ENCODE measurements at places on chromosomes 3 and 15.
A peak's percentile ranks its signal among the peaks of the same experiment; 100 is the strongest.

DNA sequence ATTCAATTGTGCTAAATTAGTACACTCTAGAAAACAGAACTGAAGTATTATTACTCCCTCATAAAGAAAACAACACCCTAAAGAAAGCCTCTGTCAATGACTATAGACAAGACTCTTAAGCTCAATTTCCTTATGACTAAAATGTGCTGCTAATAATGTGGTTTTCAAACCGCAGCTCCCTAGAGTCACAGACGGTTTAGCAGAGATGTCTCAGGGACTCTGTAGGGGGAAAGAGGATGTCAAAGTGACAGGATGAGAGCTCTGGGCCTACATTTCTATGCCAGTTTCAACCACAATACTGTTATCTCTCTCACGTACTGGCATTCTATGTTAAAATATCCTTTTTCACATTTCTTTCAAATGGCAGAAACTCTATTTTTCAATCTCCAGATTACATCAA is 37.6 kb upstream of the WDR49 start:
- no peak for DNase-seq

DNA sequence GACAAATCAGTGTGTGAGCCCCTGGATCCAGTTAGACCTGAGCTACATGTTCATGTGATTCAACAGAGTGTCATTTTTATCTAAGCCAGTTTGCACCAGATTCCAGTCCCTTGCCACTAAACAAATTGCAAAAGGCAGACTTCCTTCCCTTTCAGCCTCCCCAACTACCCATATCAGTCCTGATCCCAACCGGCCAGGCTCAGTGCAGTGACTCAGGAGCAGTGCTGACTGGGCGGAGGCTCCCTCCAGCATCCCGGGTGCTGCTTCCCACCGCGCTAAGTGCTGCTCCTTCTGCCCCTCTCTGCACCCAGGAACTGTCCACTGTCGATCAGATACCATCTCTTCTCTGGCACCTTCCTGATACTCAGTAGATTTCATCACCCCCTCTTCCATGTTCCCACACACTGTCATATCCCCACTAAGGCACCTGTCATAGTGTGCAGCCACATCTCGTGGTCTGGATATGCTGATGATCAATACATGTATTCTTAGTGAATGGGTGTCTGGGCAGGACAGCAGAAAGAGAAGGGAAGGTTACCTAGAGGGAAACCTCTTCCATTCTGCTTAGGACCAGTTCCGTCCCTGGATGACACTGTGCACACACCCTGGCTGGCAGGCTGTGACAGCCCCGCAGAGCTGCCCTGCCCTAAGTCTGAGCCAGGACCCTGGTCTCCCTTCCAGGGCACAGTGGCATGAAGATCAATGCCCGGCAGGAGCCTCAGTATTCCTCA is 108.8 kb upstream of the RAD18 start:
- DNase-seq: no peak

DNA sequence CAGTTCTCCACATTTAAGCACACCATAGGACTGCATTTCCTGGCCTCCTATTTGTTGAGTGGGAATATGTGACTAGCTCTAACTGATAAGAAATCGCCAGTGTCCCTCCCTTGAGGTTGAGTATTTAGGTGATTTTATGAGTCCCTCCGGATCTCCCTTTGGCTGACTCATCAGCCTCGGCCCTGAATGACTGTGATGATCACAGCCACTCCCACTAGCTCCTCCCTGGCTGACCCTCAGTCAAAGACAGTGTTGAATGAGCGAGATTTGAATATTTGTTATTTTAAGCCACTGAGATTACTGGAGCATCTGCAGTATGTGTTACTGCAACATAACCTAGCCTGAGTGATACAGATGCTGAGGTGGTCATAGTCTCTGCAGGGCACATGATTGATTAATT is 515.3 kb downstream of the EPHB1 start:
- DNase-seq: no peak

DNA sequence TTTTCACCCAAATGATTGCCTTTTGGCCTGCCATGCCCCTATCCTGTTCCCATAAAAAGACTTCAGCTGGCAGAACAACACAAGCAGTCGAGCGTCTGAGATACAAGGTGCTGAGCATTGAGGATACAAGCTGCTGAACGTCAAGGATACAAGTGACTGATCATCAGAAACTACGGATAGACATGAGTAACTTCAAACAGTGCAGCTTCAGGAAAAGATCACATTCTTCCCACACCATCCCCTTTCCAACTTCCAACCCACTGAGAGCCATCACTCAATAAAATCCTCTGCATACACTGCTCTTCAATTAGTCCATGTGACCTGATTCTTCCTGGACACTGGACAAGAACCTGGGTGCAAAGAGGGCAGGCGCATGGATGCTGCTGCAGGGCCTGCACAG is 1198.9 kb downstream of the ROBO2 start:
- no peak for DNase-seq

GRCh38 chr15:34682674-34683073 is 72.1 kb downstream of the GJD2 start:
- DNase-seq: no peak

DNA sequence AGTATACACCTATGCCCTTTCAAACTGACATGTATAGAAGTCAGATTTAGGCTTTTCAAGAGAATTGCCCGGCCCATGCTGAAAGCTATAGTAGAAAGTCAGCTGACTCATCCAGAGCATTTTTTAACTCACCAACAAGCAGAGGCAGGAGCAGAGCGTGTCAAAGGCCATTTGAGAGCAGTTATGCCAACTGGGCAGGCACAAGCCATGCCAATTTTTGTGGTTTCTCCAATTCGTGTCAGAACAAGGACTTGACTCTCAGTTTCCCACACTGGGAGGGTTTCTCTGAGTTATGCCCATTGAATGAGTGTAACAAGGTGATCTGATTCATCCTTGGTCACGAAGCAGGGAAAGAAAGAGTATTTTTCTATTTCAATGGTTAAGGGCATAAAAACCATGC is 403.3 kb upstream of the THBS1 start:
- DNase-seq: no peak

DNA sequence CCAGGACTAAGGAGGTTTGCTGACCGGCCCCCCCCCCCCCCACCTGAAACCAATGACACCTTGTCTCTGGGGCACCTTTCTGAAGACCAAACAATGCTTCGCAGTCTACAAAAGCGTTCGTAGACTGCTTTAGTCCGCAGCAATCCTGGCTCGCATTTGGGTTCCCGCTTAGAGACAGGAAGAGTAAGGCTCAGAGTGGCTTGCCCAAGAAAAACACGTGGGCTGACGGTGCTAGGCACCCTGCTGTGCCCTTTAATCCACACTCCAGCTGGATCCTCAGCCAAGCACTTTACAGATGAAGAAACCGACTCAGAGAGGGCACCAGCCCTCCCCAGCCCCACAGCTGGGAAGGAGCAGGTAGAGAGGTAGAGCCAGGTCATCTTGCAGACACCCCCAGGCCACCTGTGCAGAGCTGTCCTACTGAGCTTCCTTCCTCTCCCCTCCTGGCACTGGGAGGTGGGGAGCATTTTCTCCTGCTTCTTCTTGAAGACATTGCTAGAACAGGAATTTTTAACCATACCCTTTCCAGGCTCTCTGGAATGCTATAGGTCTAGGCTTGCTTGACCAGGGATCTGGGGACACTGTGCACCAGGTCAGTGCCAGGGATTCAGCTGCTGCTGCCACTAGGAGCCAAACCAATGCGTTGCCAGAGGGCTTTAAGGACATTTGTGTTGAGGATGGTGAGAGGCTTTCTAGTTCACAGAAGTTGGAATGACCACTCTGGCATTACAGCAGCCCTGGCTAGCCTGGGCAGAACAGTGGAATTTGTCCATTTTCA is 1.0 kb upstream of the KLF15 start:
- DNase-seq: no peak

DNA sequence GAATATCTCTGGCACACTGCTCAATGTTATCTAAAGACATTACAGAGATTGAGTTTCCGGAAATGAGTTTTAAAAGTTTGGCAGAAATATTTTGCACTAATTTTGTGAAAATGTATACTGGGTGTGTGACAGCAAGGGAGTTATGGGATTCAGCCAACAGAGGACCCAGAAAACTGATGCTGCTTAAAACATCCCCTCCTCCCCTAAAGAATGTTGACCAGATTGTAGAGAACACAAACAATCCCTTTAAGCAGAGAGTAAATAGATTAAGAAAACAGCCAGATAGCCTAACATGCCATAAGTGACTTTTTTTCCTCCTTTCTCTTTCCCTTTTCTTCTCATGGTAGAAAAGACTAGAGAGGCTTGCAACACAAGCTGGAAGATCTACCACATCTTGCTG is 928.0 kb upstream of the ALCAM start:
- no peak for DNase-seq

GRCh38 chr3:30347679-30348216 is 258.7 kb upstream of the TGFBR2 start:
- no peak for DNase-seq

GRCh38 chr3:184029443-184029842 is 2.1 kb upstream of the HTR3D start:
- DNase-seq: no peak

- DNase-seq: no peak
These were observed 483.9 kb downstream of the PYDC2 start for GRCh38 chr3:191944835-191945234.

DNA sequence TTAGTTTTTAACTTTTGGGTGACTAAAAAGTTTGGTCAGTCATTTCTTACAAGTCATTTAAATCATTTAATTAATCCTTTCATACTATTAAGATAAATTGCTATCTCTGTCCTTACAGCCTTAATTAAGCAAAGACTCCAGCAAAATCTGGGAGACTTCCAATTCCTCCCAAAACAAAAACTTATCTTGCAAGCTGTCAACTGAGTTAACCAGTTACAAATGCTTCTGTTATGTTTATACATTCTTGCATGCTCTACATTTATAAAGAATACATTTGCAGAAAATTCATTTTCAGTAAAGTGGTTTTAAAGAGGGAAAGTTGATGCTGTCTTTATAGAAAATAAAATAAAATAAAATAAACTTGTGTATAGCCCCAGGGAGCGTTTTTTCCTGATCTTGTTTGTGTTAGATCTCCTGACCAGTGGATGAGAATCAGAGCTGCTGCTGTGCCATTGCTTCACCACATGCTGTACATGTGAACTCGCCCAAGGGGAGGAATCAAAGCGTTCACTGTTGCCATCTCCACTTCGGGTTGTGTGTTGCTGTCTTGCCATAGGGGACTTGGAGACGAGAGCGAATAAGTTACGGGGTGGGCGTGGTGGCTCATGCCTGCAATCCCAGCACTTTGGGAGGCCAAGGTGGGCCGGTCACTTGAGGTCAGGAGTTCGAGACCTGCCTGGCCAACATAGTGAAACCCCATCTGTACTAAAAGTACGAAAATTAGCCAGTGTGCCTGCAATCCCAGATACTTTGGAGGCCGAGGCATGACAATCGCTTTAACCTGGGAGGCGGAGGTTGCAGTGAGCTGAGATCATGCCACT is 5.5 kb downstream of the CCR4 start:
- no peak for DNase-seq

DNA sequence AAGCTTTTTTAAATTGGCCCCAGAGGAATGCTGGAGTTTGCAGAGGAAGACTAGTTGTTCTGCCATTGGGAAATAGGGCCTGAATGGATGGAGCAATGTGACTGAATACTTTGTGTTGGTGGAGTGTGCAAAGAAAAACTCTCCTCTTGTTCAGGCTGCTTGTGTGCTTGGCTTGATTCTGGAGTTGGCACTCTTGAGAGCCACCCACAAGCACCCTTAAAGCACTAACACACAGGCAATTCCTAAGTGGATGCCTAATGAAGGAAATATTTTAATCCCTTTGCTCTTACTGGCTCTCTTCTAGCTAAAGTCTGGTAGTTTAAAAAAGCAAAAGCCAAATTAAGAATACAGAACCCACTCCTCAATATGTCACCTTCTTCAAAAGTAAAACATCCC is 304.4 kb upstream of the C2CD4B start:
- no peak for DNase-seq

DNA sequence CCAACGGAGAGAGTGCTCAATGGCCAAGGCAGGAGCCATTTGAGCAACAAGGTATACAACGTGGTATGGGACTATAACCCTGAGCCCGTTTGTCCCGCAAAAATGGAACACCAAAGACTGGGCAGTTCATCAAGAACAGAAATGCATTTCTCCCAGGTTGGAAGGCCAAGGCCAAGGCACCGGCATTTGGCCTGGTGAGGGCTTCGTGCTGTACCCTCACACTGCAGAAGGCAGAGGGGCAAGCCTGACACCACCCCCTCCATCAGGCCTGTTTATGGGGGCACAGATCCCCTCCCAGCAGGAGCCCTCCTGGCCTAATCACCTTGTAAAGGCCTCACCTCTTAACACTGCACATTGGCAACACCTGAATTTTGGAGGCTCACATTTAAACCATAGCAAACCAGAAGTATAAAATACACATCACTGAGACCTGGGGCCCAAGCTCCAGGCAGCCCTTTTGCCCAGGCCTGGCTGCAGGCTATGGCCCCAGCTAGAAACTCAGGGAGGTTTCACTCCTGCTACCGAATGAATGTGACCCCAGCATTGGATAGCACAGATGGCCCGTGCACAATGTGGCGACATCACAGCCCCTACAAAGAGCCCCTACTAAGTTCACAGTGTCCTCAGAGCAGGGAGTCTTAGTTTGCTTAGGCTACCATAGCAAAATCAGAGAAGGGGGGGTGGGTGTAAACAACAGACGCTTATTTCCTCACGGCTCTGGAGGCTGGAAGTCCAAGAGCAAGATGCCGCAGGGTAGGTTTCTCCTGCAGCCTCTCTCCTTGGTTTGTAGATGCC is 47.1 kb downstream of the KLF15 start:
- DNase-seq: no peak

DNA sequence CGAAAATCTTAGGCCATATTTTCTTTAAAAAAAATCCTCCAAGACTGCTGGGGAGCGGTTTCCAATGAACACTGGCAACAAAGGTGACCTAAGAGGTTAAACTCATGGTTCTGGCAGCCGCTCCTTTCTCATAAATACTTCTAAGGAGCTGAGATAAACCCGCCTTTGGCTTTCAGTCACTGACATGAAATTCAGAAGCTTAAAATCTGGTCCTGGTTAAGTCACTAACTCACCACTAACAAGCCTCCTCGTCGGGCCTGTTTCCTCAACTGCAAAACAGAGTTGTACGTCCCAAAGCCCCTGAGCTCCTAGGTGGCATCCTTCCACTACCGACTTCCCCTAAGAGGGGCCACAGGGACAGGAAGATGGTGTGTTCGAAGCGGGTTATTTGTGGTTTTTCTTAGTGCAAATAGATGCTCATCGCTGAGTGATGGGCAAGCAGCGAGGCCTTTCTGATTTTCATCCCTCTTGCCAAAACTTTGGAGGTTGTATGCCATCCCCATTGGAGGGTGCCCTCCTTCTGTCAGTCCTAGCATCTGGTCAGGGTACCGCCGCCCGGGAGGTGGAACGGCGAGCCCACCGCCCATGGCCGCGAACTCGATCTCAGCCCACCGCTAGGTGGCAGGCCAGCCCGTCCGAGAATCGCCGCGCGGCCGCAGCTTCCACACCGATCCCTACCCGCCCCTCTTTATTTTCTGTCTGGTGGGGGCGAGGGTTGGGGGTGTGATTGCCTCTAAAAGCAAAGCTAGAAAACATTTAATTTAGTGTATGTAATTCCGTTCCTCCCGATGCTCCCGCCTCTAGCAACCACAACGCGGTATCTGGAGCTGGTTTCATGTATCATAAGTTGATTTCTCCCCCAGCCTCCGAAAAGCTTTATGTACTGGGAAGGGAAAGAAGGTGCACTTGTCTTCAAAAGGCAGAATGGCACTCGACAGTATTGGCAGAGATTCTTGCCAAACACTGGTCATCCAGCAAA is 4.6 kb downstream of the BCL6 start:
- DNase-seq: peak; percentile 77

Measured in CD8-positive, alpha-beta memory T cell (primary cell).